ENCODE measurements at places on chromosomes 16 and 17.
A peak's percentile ranks its signal among the peaks of the same experiment; 100 is the strongest.

DNA sequence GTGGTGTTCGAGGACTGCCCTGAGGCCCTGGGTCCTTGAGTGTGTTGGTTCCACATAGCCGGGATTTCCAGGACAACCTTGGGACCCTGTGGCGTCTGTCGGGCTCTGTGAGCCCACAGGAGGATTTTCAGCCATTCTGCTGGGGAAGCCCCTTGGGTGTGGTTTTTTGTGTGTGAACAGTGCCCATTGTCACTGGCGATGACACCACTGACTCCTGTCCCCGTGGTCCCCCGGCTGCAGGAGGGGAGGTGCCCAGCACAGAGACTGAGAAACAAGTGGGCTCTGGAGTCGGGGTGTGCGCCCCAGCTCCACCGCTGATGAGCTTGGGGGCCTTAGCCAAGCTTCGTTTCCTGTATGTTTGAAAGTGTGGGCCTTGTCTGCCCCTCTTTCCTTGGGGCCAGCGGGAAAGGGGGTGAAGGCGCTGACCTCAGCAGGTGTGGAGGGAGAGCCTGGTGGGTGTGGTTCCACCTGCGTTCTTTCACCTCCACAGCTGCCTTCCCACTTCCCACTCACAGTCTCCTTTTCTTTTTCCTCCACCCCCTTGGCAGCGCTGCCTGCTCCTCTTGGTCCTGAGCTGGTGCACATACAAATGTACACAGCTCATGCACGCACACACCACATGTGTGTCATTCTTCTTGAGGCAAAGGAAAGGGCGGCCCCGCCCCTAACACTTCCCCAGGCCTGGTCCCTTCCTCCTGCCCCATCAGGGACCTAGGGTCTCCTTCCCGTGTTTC lies 16.1 kb downstream of the MGRN1 start:
- DNase-seq: no peak

- DNase-seq: no peak
Measured at GRCh38 chr17:77631307-77631706, 327.2 kb upstream of the TNRC6C start.

- DNase-seq: no peak
Measured at GRCh38 chr16:11836650-11837244, 14.6 kb downstream of the RSL1D1 start.

DNA sequence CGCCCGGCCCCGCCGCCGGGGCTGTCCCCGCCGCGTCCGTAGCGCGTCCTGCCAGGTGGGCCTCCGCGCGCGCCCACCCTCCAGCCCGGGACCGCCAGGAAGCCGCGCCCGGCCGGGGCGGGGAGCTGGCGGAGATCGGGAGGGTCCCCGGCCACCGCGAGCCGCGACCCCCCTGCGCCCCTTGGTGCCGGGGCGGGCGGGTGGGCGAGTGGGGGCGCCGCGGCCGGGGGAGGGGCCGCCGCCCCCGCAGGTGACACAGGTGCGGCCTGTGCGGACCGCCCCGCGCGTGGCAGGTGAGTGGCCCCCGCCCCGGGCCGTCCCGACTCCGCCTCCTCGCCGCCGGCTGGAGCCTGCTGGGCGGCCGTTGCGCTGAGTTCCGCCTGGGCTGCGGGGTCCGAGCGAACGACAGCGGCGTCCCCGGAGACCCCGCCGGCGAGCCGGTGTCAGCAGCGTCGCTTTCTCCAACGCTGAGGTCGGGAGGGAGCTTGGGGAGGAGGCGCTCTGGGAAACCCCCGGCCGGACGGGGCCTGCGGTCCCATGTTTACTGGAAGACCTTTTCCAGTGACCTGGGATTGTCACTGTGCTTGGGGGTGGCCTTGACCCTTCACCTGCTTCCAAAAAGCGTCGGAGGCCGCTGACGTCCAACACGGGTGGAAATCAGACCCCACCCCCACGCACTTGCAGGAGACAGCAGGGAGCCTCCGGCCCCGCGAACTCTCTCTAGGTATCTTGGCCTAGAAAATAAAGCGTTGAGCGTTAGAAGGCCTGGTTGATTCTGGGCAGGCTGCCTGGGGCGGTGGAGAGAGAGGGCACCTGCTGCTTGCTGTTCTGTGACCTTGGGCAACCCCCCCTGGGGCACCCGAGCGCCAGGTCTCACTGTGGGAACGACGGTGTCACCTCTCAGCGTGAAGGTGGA lies 542 bp downstream of the KLHL36 start:
- peak; percentile 44 for DNase-seq

DNA sequence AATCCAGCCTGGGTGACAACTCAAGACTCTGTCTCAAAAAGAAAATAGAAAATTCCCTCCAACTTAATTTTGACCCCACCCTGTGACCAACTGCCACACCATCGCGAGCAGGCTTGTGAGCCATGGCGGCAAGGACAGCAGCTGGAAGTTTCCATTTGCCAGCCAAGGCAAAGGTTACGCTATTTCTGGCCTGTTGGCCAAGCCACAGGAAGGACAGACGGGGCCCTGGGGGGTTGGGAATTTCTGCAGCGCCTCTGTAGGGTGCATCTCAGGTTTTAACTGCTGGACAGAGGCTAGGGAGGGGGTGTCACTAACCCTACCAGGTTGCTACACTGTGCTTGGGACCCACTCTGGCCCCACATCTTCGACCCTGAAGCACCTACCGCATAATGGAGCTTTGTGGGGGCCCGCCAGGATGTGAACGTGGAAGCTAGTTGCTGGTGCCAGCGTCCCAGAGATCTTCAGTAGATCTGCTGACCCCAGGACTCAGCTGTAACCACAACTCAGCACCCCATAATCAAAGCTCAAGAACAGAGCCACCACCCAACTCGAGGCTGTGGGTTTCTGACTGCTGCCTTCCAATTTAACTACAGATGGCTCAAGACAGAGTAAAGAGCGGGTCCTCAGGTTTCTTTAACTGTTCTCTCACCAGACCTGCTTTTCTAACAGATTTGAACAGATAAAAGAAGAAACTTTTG lies 10.9 kb downstream of the KIFC3 start:
- no peak for DNase-seq

- DNase-seq: no peak
Measured at GRCh38 chr17:81527591-81528383, at the start of gene FSCN2. Gene FSCN2, plus strand, starts transcription at chr17:81528377. Its CDS starts 155 bp downstream, at chr17:81528532.

DNA sequence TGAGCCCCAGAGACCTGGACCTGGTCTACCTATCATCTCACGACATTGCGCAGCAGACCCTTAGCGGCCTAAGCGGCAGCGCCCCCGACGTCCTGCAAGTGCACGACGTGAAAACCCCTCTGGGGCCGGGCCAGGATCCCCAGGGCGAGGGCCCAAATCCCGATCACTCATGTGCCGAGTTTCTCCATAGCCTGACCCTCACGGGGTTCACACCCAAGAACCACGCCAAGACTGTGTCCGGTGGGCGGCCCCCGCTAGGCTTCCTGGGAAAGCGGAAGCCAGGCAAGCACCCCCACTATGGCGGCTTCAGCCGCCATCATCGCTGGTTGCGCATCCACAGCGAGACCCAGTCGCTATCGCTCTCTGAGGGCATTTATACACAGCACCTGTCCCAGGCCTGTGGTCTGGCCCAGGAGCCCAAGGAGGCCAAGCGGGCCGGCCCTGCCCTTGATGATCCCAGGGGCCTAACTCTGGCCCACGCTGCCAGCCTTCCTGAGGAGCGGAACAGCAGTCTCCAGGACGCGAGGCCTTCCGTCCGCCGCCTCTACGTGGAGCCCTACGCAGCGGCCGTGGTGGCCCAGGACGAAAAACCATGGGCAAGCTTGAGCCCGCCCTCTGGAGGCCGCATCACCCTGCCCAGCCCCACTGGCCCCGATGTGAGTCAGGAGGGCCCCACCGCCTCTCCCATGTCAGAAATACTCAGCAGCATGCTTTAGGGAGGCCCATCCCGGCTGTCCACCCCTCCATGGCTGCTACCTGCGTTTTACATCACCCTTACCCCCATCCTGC lies 82.8 kb upstream of the NOG start:
- DNase-seq: no peak

DNA sequence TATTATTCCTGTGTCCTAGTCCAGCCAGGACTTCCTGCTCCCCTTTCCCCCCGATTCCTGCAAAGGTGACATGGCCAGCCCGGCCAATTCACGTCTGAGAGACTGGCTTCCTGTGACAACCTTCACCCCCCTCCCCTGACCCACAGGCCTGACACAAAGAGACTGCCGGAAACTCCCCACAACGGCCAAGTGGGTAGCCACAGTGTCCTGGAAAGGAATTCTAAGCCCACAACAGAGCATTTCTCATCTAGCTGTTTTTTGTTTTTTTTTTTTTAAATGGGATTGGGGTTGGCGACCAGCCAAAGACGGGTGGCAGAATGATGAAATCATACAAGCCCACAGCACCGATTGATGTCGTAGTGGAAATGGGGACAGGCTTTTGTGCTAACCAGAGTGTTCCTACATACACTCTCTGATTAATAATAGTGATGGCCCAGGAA lies 2.8 kb upstream of the XAF1 start:
- peak; percentile 60 for DNase-seq
